ENCODE measurements at places on chromosomes 7 and 10.

DNA sequence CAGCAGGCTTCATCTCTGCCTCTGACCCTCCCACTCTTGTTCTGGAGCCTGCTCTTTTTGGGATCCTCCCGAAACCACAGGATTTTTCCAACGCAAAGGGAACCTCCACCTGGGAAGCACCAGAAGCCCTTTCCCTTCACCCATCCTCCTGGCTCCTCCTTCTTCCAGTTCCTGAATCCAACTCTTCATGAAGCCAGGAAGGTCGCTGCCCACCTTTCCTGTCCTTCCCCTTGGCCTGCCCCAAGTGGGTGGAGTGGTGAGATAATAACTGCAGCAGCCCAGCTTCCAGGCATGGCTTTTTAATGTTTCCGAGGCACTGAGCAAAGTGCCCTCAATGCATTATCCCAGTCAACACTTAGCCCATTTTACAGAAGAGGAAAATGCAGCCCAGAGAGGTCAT lies 70.8 kb upstream of the EEPD1 start:
- DNase-seq: no peak

GRCh38 chr7:157675427-157675927 lies 338.7 kb downstream of the DNAJB6 start:
- no peak for DNase-seq

DNA sequence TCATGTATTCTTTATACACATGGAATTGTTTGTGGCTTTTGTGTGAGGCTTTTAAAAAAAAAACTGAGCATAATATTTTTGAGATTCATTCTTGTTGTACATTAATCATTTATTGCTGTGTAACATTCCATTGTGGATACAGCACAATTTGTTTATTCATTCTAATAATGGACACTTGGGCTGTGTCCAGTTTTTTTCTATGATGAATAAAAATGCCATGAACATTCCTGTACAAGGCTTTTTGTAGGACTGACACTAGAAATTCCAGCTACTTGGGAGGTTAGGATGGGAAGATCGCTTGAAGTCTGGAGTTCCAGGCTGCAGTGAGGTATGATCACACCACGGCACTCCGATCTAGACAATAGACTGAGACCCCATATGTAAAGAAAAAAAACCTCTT lies 254.3 kb upstream of the CACNA2D1 start:
- DNase-seq: no peak

- DNase-seq: no peak
These were observed 3.9 kb upstream of the PYROXD2 start for GRCh38 chr10:98418665-98419468.

DNA sequence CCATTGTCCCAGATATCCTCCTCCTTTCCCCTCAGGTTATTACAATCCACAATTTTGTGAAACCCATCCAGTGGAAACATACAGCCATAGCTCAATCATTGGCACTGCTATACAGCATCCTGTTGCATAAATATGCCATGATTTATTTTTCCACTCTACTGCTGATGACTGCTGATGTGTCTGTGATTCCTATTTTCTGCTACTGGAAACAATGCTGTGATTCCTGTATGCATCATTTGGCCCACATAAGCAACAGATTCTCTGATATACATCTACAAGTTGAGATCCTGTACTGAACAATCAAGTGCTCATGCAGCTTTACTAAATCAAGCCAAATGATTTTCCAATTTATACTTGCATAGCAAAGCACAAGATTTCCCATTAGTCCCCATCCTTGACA lies 39.6 kb downstream of the CUL2 start:
- DNase-seq: no peak

GRCh38 chr7:81361769-81362312 lies 408.0 kb downstream of the HGF start:
- DNase-seq: peak; percentile 23

GRCh38 chr7:91280185-91280584 lies 16.0 kb downstream of the FZD1 start:
- no peak for DNase-seq

DNA sequence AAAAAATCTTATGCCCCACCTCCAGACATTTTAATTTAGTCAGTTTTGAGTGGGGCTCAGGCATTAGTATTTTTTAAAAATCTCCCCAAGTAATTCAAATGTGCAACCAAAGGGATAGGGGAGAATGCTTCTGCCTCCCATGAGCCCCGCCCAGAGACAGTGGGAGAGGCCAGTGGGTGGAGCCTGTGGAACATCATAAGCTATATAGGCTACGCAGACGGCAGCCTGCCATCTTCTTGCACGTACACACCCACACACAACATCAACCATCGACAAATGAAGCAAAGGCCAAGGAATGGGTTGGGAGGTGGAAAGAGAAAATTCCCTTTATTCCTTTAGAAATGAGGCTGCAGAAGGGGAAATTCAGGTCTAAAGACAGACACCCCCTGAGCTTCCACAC lies 25.2 kb downstream of the CREB3L2 start:
- no peak for DNase-seq

DNA sequence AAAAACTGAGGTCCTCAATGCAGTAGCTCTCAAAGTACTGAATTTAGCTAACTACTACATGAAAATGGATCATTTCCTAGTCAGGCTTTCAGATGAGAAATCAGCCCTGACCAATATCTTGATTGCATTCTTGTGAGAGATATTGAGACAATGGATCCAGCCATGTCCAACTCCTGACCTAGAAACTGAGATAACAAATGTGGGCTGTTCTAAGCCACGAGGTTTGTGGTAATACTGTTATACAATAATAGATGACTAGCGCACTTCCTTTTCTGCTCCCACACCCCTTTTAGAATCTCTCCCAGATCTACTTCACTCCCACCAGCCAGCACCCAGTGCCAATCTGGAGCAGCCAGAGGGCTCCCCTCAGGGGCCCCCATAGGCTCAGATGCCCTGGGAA lies 209.3 kb upstream of the KMT2E start:
- DNase-seq: no peak

- DNase-seq: no peak
These were observed 253.2 kb upstream of the SEMA3A start for GRCh38 chr7:84447636-84448293.

DNA sequence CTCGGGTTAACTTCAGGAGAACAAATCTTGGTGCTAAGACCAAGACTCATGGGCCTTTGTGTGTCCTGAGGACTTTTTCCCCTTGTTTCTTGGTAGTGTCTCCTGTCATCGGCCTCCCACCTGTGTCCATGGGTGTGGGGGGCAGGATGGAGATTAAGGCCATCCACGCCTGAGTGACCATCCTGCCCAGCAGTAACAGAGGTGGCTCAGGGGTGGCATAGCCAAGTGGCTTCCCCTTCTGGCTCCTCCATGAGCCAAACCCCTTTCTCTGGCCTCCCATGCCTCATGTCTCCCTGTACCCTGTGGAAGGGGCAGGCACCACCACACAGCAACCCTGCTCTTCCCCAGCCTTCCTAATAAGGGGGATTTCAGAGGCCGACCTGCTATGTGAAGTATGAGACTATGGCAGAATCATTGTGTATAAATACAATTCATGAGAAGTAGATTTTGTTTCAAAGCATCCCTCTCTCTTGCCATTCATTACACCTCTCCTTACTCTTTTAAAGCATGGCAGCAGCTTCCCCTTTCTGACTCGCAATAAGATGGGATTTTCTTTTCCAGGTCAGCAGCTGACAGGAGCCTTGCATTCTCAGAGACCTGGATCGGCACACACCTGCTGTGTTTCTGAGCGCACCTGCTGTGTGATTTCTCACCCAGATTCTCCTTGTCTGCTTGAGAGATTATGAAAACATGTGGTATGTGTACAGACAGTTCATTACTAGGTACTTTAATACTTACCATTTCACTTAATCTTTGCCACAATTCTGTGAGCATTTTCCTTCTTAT lies 102.5 kb downstream of the XPNPEP1 start:
- DNase-seq: no peak

GRCh38 chr7:29156907-29157452 lies 10.6 kb upstream of the CPVL start:
- DNase-seq: no peak

- DNase-seq: no peak
These were observed 443.2 kb upstream of the SEMA3A start for GRCh38 chr7:84637568-84638338.

GRCh38 chr7:22826593-22826992 lies 3.9 kb upstream of the TOMM7 start:
- no peak for DNase-seq

GRCh38 chr10:57249615-57250281 lies 888.7 kb upstream of the ZWINT start:
- DNase-seq: no peak

DNA sequence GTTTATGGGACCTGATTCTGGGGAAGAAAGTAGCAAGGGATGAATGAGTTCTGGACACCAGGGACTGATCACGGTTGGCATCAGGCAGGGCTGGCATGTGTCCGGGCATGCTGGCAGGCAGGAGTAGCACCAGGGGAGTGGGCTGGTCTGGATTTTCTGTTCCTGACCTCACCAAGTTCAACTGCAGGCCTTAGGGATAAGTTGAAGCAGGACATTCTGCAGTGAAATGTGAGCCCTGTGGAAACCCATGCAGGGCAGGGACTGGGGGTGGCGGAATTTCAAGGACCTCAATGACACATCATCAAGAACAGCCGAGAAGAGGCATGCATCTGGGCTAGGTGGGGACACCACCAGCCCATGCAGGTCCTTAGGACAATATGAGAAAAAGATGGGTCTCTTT lies 80.2 kb upstream of the ADAM12 start:
- DNase-seq: no peak

DNA sequence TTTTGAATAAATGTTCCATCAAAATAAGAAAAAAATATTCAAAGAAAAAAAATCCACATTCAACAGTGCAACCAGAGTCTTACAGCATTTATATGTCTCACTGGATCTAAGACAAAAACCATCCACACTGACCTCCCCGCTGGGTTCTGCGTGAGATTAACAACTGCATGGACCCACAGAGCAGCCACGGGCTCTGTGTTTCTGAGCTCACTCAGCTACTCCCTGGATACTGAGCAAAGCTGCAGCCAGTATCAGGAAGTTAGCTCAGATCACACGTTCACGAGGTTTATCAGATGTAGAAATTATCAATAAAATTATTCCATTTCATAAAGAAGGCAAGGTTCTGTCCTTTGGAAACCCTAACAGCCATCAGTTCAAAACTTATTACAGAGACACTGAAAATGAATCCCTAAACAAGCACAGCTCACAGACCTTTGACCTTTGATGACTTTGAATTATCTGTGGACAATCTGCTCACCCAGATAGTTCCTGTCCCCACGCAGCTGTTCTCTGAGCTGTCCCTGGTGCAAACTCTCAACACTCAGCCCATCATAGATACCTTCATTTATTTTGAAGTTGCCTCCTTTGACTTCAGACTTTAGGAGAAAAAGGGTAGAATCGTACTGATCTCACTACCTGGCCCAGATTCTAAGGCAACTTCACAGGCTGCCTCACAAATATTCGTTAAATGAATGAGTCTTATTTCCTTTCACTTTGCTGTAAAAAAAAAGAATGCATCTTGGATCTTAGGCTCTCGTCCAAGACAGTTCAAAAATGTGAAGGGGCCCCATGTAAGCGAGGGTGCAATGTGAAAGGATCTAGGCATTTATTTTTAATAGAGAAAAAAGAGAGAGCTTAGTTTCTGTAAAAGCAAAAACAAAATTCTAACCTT lies 67.7 kb upstream of the SVIL start:
- peak; percentile 17 for DNase-seq

- no peak for DNase-seq
These were observed 207.2 kb downstream of the ZNF365 start for GRCh38 chr10:62581351-62581750.

DNA sequence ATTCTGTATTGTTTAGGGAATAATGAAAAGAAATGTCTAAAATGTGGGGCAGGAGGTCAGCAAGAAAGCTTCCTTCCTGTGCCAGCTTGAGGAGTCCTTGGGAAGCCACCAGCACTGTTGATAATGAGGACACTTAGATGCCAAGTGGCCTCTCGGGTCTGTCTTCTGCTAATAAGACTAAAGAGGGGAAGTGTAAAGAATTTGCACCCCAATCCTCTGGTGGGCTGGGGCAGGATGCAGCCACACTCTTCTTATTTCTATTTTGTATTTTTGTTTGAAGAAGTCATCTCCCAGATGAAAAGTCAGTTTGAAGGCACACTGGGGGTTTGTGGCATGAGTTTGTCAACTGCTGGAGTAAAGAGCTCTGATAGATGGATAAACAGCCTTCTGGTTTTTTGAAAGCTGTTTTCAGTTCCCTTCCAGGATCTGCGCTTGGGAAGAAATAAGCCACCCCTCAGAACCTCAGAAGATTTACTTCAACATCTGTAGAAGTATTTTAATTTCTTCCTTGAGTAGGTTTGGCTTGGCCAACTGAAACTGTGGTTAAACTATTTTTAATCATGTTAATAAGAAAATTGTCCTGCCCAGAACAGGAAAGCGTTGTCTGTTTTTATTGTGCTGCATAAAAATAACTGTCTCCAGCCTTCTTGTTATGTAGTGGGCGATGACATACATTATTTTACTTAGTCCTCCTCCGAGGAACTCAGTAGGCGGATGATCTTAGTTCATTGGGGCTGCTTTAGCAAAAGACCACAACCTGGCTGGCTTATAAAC lies 128.8 kb upstream of the GPR26 start:
- no peak for DNase-seq

GRCh38 chr10:96585736-96586418 lies 935 bp downstream of the TM9SF3 start:
- DNase-seq: peak; percentile 52

DNA sequence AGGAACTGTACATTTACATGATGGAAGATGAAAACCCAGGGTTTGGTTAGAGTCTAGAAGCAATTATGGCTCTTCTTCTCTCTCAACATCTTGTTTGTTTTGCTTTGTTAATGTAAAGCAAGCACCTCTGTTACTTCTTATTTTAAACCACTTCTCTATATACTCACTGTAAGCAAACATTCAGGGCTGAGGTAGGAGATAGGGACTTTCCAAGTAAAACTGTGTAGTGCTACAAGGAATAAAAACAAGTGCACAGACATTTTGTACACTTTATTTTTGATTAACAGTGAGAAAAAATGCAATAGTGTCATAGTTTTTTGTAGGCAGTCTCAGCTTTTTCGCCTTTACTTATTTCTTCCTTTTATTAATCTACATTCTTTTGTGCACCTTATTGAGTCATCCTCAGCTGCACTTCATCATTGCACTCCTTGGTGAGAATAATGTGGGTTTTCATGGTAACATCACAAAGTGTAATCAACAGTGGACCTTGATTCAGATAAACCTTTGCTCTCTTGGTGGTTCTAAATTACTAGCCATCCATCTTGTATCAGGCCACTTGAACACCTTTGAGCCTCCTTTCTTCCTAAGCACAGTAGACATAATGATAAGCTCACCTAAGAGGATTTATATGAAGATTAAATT lies 52.9 kb downstream of the ELMO1 start:
- no peak for DNase-seq

Measured in CD4-positive, alpha-beta memory T cell (primary cell).